COR-L47 (cell line): ENCODE measurements at places on chromosomes 5 and 9.

DNA sequence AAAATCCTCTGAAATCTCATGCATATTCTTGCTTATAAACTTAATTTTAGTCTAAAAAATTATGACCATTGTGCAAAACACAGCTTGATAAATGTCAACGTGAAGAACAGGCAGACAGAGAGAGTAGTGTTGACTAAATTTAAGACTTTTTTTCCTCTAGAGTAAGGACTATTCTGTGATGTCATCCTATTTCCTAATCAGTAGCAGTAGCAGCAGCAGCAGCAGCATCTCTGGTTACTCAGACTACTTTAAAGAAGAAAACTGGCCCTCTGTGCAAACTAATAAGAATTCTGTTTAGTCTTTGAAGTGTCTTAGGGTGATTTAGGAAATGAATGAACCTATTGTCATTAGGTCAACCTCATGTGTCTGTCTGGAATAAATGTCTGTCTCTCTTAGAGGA lies 403.0 kb downstream of the HINT1 start:
- no peak for DNase-seq

- no peak for DNase-seq
Observed at GRCh38 chr5:67725604-67726003, 490.0 kb upstream of the PIK3R1 start.

DNA sequence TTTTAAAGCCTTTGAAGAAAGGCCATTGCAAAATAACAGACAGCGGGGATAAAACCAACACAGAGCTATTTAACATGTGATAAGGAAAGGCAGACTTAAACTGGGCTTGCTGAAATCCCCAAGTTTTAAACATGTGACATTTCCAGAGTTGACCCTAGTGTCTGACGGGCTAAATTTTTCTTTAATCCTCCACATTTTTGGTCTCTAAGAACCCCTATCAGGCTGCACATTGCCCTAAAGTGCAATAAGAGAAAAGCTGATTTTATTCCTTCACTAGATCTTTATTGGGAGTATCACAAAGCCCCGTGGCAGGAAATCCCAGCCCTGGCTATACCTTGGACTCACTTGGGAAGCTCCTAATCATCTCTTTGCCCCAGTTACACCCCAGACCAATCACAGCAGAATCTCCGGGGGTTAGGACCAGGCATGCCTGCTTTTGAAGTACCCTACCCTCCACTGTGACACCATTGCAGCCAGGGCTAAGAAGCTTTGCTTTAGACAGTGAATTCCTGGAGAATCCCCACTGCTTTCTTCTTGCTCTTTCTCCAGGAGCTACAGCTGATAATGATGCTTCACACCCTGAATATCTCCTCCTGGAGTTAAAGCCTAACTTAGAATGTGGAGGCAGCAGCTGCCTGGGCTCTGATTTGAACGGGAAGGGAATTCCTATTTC lies 20.1 kb upstream of the COL15A1 start:
- no peak for DNase-seq

DNA sequence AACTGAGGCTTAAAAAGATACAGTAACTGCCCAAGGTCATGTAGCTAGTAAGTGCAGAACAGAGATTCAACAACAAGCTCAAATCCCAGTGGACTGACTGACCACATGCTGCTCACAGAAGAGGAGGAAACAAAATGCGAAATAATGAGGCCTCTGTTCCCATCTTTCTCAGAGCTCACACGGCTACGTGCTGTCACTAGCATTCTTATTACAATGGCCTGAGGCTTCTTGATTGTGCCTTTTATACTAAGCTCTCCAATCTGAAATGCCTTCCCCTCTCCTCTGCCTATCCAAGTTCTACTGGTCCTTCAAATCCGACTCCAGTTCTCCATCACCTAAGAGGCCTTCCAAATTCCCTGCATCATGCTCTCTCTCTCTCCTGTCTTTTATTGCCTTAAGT lies 26.0 kb downstream of the SGTB start:
- no peak for DNase-seq
